ENCODE measurements at places on chromosomes 12 and 14. TPM values are rescaled to one million over a fixed set of nuclear protein-coding genes. Genes with fewer than 3 reads are reported as not detected.

DNA sequence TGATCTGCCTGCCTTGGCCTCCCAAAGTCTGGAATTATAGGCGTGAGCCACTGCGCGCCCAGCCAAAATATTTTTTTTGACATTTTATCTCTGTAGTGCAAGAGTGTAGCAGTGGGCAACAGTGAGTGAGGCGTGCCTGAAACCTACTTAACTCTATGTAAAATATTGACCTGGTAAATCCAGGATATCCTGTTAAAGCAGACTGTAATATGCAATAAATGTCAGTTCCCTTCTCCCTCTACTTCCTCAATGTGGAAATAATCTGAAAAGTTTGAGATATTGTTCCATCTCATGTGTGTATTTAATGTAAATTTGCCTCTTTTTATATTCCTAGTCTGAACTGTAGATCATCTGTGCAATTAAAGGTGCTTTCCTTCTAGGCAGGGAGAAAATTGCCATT lies 9.5 kb upstream of the CDK17 start:
- no peak for DNase-seq

- peak; percentile 82 for DNase-seq
These were observed 17.4 kb upstream of the KRT7 start for GRCh38 chr12:52215587-52216031.

DNA sequence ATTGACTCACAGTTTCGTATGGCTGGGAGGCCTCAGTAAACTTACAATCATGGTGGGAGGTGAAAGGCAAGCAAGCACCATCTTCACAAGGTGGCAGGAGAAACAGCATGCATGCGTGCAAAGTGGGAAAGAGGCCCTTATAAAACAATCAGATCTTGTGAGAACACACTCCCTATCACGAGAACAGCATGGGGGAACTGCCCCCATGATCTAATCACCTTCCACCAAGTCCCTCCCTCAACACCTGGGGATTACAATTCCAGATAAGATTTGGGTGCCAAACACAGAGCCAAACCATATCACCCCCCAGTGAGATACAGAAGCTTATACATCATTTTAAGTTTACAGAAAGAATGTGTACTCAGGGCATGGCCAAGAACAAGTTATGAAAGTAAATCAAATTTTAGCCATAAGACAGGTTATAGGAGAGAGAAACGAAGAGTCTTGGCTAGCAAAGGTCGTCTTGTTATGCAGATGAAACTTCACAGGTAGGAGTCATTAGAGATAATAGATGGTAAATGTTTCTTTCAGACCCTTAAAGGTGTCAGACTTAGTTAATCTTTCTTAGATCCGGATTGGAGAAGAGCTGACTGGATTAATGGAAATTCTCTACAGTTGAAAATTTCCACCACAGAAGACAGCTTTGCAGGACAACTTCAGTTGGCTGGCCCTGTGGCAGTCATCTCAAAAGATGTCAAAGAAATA lies 79.8 kb upstream of the SEL1L start:
- no peak for DNase-seq

GRCh38 chr14:30621354-30621939 lies 672 bp upstream of the SCFD1 start:
- DNase-seq, result no peak

- no peak for DNase-seq
These were observed 82.5 kb downstream of the MED13L start for GRCh38 chr12:116194935-116195431.

DNA sequence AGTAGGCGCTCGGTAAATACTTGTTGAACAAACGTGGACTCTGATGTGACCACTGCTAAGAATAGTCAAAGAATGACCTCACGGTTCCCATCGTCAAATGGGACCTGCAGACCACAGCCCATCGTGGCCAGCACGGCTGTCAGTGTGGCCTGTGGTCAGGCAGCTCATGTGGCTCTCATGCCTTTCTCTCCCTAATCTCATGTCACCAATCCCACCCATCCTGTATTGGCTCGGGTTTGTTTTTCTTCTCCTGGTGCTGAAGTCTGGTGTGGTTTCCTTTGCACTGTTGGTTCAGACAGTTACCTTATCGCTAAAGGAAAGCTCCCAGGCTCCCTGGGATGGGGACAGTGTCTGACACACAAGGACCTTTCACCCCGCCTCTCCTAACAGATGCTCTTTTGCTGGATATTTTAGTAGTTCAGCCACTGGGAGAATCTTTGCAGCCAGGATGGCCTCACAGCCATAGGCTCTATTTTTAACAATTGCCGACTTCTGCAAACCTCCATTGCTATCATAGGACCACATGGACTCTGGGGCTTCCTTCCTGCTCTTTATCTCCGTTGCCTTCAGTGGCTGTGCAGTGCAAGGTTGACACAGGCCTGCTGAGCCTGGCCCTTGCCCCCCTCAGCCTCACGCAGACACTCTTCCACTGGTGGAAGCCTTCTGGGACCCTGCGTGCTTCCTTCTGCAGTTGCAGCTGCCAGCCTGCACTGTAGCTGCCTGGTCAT lies 293.1 kb upstream of the FKBP4 start:
- no peak for DNase-seq

DNA sequence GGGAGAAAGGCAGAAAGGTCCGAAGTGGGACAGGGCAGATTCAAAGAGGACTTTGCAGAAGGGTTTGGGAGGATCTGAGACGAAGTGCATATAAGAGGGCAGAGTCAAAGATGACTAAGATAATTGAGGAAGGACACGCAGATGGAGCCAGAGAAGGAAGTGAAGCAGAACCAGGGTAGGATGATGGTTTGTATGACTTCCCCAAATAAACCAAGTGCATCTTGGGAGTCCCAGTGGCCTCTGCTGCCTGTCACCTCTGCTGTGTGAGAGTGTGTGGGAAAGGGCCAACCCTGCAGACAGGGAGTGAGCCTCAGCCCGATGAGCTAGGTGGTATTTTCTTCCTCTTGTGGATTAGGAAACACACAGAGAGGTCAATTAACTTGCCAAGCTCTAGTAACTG lies 36.8 kb downstream of the FLVCR2 start:
- DNase-seq, result no peak

GRCh38 chr14:60637479-60638315 lies 11.6 kb downstream of the SIX1 start:
- DNase-seq, result no peak

- peak; percentile 73 for DNase-seq
These were observed 69.2 kb downstream of the RASSF3 start for GRCh38 chr12:64679487-64680001.

GRCh38 chr12:33536431-33536830 lies 96.8 kb upstream of the SYT10 start:
- peak; percentile 83 for DNase-seq

DNA sequence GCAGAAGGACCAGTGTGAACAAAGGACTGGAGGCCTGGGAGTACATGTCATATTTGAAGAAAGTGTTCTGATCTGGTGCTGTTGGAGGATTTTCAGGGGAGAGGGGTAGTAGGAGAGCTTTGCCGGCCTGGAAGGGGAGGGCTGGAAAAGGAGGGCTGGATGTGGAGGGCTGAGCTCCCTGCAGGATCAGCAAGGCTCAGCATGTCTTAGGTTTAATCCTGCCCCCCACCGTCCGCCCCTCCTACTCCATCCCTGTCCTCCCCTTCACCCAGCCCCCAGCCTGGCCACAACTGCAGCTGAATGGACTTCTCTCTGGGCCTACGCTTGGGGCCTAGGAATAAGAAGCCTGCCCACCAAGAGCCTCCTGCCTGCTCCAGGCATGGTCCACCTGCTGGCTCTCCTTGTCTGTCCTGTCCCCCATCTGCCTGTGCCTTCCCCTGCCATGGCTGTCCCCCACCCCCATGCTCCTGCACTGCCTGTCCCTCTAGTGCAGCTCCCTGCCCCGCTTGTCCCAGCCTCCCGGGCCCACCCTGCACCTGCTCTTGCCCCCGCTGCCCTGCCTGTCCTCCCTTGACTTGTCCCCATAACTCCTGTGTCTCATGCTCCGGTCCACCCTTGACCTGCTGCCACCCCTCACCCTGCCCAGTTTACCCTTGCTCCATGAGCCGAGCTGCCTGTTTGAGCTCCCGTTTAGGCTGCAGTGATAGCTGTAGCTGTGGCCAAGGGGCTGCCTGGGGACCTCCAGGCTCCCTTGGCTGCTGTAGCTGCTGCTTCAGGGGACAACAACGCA lies 9.8 kb upstream of the RARG start:
- DNase-seq, result no peak

DNA sequence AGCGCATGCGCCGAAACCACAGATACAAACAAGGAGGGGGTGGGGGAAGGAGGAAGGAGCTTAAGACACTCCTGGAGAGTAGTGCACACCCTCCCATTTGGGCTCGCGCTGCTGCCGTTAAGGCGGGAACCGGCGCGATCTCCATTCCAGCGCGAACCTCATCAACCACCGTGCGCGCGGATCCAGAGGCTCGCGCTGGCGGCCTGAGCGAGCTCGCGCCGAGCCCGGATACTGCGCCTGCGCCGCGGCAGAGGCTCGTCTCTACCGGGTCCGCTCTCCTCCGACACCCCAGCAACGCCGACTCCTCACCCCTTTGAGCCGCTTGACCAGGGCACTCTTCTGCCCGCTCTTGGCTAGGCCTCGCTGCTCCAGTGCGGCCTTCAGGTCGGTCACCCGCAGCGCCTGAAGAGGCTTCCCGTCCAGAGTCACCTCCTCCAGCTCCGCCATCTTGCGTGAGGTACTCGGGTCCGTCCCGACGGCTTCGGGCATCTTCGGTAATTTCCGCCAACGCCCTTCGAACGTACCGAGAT lies at the start of gene ACIN1:
ACIN1 (minus strand) TSS at position 471 of the 530 bp plus-strand sequence; CDS start at position 447, 24 bp downstream.
- DNase-seq, result peak; percentile 79

DNA sequence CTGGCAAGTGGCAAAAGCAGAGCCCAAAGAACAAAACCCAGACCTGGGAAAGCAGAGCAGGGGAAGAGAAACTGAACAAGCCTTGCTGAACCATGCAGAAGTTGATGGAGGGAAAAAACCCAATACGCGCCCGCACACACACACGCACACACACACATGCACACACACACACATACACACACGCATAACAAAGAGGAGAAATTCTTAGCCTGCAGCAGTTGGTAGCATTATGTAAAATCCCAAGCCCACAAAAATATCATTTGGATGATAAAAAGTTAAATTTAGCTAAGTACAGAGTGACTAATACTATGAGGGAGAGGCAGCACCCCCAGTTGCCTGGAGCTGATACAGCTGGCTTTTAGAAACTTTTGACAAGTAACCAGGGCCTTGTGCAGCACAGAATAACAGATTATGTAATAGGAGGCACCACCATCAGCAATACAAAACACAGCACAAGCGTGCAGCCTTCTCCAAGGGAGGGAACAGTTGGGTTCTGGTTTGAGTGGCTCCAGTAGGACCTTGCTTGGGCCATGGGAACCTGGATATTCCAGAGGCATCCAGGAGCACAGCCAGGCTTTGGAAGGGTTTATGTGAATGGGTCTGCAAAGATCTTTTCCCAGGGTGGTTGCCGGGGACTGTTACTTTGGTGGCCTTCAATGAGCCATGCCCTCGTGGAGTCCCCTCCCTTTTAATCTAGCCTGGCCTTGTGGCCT lies 35.3 kb downstream of the PITPNM2 start:
- DNase-seq, result peak; percentile 49

DNA sequence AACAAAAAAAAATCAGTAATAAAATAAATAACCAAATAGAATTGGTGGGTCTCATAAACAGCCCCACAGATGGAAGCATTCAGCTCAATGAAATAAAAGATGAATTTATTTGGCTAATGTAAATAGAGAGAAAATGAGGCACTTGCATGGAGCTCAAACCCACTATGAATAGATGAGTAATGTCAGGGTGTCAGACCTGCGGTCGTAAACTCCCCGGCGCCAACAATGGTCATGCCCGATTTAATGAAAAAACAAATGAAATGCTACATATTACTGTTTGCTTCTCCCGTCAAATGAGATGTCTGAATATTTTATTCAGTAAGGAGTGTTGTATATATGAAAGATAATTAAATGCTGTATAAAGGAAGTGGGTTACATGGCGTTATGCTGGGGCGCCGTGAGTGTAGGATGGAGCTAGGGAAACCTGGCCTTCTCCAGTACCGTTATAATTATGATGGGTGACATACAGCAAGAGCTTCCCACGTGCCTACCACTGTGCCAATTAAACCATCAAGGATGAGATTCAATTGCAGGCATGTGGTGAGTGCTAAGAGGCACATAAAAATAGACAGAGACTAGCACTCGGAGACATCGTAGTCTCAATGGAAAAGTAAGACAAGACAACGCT lies 648.1 kb downstream of the BCL11B start:
- no peak for DNase-seq

- no peak for DNase-seq
These were observed 4.7 kb upstream of the IPO8 start for GRCh38 chr12:30700216-30700900.

DNA sequence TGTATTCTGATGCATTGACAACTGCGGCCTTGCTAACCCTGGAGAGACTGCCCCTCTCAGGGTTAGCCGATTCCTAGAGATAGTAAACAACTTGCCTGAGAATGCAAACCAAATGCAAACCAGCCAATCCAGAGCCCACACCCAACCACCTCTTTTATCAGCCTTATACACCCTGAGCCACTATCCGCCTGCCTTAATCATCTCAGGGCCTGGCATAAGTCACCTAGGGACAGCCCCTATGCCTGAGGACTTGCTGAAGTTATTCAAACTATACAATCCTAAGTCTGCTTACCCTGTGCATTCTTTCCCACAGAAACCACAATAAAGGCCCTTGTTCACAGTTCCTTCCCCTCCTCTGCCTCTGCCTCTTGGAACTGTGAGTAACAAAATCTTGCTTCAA lies 177.2 kb downstream of the KCNA5 start:
- DNase-seq, result no peak

GRCh38 chr14:99505089-99505488 lies 23.9 kb downstream of the CCNK start:
- DNase-seq, result no peak

- DNase-seq, result no peak
These were observed 268.1 kb upstream of the RTL1 start for GRCh38 chr14:101171650-101172049.

DNA sequence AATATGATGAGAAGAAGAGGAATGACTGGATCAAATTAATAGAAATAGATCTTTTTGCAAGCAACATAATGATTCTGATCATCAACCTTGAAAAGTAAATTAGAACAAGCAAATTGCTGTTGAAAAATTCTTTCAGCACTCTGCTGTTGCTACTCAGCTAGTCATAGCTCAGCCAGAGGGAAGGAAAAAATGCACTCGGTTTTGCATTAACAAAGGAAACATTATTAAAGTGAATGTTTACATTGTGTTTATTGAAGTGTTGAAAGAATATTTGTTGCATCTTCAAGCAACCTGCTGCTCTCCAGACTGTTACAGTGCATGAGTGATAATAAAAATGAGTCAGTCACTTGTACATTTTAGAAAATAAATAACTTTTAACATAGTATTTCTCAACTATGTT lies 26.5 kb downstream of the AP5M1 start:
- peak; percentile 68 for DNase-seq

GRCh38 chr14:57352396-57353170 lies 37.8 kb upstream of the NAA30 start:
- peak; percentile 27 for DNase-seq

GRCh38 chr12:104749545-104749944 lies 208.5 kb downstream of the SLC41A2 start:
- no peak for DNase-seq

LAG3 gene
- not detected for total RNA-seq

TAS2R30 gene
- 0.52 TPM for total RNA-seq

SDR9C7 gene
- total RNA-seq, result not detected

SPPL3 gene
- 6.6 TPM for total RNA-seq

PKP2 gene
- total RNA-seq, result 9.9 TPM

All from renal cortical epithelial cell (primary cell).